Endothelial cell (in vitro differentiated cells): ENCODE measurements at places on chromosomes 3 and 15.

DNA sequence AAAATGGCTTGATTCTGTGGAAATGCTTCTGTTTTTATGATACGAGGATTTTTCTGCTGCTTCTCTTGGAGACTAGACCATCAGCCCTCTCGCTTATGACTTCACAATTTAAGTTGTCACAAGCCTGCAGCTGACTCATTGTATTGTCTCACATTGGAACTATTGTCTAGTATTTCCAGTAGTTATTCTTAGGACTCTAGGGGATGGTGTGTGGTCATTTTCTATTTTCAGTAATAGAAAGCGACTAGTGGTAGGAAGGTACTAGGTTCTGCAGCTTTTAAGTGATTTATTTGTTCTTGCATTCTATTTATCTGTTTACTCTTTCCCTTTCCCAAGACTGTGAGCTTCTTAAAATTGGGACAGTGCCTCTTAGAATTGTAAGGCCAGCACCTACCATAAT lies 66.3 kb upstream of the CRTC3 start:
- DNase-seq: no peak

GRCh38 chr3:4776399-4776979 lies 202.7 kb upstream of the BHLHE40 start:
- no peak for DNase-seq

DNA sequence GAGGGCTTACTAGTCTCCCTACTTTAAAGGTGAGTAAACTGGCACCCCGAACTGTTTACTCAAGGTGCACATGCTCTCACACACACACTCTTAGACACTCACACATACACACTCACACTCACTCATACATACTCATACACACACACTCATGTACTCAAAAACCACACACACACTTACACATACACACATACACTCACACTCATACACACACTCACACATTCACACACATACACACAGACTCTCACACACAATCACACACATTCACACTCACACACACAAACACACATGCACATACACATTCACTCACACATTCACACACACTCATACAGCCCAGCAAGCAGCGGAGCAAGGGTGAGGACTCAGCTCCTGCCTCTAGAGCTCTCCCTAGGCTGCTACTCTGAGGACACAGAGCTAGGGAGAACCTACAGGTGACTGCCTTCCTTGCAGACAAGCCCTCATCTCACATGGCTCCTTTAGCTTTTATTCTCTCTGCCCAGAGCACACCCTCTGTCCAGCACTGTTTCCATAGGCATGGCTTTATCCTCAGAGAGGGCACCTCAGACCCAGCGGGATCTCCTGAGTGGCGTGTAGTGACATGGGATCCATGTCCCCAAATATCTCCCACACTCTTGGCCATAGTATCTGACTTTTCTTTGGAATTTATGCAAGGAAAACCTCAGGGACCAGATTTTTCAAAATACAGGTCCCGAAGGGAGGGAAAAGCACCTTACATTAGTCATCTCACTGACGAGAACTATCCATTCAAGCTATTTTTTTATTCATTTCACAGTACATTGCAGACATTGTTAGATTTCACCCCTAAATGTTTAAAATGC lies 26.2 kb upstream of the ATG7 start:
- no peak for DNase-seq

DNA sequence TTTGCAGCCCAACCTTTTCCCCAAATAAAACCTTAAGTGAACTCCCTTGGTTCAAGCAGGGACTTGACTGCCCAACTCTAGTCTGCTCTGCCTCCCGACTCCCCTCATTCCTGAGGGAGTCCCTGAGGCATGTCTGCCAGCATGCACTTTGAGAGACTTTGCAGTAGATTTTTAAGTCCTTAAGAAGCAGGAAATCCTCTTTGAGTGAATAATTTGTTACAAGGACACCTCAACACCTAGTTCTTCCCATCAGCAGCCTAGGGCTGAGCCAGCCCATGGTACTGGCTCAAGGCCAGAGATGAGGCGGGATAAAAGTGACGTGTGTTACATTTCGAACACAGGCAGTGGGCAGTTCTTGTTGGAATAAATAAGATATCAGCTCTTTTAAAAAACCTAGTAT lies 204.3 kb upstream of the SLC2A2 start:
- DNase-seq: no peak

- DNase-seq: no peak
Observed at GRCh38 chr15:91921188-91921842, 67.8 kb downstream of the SLCO3A1 start.

- no peak for DNase-seq
Observed at GRCh38 chr3:139940622-139941021, 5.6 kb downstream of the CLSTN2 start.

GRCh38 chr15:34993412-34993811 lies 5.3 kb upstream of the ZNF770 start:
- DNase-seq: no peak

- peak; percentile 40 for DNase-seq
Observed at GRCh38 chr3:173371848-173372487, 25.6 kb upstream of the NLGN1 start.

- DNase-seq: no peak
Observed at GRCh38 chr3:100717063-100717462, 7.8 kb downstream of the TFG start.

DNA sequence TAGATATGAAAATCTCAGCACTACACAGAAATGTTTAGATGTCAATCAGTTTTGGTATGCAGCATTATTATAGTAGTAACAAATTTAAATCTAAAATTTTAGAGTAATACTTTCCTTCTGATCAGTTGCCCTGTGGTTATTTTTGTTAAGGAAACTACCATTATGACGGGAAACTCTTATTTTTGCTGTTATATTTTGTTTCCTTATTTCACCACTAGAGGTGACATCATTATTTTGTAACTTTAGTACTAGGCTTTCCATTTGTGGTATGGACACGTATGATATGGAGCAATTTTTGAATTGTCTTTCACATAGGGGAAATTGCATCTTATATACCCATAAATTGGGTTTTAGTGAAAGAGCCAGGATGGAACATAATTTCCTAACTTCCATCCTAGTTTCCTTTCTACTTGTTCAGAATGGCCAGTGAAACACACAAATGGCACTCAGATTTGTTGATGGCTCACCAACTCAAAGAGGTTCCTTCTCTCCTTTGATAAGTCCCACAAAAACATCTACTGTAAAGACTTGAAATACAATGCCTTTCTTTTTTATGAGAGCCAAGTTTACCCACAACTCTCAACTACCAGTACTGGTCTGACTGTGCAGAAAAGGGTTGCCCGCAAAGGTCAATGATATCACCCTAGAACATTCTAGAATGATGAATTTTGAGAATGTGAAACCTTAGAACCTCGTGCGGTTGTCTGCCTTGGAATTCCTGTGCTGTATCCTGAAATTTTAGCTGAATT lies 19.4 kb upstream of the PPP4R2 start:
- DNase-seq: no peak

- DNase-seq: no peak
Observed at GRCh38 chr15:91508633-91509032, 344.9 kb upstream of the SLCO3A1 start.

GRCh38 chr3:31249545-31249944 lies 283.2 kb upstream of the STT3B start:
- DNase-seq: no peak

GRCh38 chr15:32994810-32995424 lies 199.6 kb downstream of the FMN1 start:
- no peak for DNase-seq

DNA sequence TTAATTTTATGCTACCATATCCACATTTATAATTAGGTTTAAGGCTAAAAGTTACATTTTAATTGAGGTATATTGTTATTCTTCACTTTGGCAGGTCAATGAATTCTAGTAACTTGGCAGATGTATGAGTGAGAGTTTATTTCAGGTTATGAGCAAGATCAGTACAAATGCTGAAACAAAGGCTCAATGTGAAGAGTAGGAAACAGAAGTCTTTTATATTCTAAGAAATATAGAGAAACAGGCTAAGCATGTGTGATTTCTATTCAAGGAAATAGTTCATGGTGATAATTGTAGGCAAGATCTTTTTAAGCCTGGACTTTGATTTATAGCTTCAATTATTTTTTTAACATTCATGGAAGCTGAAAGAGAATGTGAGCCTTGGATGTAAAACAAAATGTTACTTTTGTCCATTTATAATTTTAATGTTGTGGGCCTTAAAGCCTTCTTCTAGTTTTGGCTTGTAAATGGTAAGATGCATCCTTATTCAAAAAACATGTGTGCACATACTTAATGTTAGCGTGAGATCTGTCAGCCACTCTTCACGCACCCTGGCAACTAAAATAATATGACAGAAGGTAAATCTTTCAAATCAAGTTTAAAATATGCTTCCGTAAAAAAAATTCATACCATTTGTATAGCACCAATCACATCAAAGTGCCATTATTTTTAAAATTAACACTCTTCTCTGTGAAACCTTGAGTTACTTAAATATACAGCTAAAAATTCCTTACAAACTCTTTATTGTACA lies 22.8 kb upstream of the OSTN start:
- DNase-seq: no peak

DNA sequence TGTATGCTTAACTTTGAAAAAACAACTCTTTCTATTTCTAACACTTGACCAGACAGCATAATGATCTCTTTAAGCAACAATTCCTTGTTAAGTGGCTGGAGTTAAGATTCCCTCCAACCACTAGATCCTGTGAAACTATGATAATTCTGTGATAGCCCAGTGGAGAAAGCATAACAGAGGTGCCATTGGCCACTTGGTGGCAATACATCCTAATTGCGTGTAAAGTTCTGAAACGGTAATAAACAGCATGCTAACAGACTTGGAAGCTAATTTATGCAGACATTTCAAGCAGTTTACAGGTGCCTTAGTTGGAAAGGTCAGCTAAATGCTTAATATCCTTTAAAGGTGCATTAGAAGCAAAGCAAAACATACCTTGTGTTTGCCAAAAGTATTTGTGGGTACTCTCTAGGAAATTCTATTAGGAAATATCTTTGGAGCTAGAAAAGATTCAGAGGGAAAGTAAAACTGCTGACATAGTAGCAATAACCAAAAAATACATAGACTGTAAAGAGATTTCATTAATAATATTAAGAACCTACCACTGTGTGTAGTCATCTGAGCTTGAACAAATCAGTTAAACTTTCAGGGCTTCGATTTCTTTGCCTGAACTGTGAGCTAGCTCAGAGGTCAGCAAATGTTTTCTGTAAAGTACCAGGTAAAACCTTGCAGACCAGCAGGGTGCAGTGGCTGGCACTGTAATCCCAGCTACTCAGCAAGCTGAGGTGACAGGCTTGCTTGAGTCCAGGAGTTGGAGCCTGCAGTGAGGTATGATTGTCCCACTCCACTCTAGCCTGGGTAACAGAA lies 19.0 kb upstream of the CSTA start:
- no peak for DNase-seq

GRCh38 chr15:68176601-68177000 lies 28.5 kb downstream of the CALML4 start:
- DNase-seq: no peak

DNA sequence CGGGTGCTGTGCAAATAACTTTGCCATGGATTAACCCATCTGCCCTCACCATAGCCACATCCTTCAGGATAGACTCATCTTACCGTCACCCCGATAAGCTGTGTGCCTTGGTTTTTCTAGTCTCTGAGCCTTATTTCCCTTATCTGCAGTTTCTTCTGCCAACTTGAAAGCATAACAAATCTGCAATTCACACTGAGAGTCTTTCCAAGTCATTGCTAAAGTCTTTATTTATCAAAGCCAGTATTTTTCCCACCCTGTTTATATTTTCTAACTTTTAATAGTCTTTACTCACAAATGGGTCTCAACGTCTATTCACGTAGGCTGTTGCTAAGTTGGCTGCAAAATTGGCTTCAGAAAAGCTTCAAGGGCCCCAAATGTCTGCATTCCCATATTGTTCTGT lies 61.6 kb upstream of the SUCLG2 start:
- no peak for DNase-seq

- DNase-seq: no peak
Observed at GRCh38 chr3:155889212-155889611, 18.8 kb downstream of the GMPS start.

DNA sequence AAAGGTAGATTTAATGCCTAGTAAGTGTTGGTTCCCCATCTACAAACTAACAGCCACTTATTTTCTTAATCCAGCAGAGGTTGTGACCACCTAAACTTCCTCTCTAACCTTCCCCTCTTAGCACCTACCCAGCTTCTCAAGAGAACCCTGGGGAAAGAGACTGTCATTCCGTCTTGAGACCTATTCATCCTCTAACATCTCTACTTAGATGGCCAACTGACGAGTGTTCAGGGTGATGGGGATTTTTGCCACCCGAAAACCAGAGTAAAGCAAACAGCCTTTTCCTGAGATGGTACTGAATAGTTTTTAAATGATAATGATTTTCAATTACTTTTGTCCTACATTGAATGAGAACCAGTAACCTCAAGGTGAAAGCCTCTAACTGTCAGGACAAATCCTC lies 9.3 kb upstream of the GBE1 start:
- no peak for DNase-seq

DNA sequence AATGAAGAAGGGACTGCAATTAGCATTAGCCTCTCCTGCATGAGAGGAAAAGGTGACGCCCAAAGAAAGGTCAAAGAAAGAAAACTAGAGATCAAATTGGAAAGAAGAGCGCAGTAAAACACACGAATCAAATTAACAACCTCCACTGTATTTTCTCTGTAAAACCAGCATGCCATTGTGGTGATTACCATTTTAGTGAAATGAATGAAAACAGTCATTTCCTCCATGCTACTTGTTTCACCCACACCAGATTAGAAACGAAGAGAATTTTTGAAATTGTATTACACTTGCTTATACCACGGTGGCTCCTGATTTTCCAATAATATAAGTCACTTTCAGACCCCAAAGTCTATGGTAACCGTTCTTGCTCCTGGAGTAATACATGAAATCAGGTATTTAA lies 71.6 kb downstream of the SUMF1 start:
- no peak for DNase-seq

DNA sequence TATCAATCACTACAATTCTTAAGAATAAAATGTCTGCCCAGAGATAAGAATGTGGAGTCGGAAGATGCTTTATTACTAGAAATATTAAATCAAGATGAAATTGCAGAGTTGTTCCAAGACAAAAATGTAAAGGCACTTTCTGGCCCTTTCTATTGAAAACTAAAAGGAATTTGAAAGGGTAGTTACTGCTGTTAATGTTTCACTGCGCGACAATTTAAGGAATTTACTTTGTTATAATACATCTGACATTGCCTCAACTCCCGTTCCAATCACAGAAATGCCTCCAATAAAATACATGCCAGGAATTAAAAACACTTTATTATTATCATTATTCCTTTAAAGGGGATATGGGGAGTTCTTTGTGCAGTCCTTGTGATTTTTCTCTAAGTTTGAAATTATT lies 26.4 kb downstream of the RSL24D1 start:
- DNase-seq: no peak
